NCI-H524 (cell line): ENCODE measurements at places on chromosomes 16 and 17.

- DNase-seq = no peak
Observed at GRCh38 chr17:36135465-36135864, 31.8 kb downstream of the CCL4 start.

DNA sequence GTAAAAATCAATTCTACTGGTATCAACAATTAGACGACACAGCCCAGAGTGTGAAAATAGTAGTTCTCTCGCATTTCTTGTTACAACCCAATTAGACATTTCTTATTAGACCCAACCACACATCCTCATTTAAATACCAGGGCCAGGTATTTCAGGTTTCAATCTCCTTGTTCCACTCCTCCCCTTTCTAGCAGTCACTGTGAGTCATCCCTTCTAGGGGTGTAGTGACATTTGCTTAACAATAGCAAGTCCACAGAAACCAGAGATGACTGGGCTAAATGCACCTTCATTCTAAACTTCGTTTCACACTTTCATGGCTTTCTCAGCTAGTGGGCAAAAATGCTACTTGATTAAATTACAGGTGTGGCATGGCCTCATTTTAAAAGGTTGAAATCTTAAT, 116.9 kb upstream of the CACNG3 start:
- DNase-seq = no peak

DNA sequence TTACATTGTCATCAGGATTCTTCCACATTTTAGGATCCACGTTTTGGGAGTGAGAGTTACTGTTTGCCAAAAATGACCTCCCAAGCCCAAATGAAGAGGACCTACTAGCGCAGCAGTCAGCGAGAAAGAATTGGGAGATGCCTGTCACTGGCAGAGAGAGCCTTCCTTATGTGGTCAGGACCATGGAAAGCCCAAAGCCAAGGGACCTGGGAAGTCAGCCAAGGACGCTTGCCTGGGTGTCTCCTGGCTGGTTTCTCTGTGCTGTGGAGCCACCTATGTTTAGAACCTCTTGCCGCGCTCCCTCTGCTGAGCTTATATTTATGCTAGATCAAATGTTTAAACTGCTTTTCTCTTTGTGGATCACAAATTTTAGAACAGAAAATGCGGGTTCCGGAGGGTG, 24.9 kb upstream of the RHBDL3 start:
- no peak for DNase-seq

DNA sequence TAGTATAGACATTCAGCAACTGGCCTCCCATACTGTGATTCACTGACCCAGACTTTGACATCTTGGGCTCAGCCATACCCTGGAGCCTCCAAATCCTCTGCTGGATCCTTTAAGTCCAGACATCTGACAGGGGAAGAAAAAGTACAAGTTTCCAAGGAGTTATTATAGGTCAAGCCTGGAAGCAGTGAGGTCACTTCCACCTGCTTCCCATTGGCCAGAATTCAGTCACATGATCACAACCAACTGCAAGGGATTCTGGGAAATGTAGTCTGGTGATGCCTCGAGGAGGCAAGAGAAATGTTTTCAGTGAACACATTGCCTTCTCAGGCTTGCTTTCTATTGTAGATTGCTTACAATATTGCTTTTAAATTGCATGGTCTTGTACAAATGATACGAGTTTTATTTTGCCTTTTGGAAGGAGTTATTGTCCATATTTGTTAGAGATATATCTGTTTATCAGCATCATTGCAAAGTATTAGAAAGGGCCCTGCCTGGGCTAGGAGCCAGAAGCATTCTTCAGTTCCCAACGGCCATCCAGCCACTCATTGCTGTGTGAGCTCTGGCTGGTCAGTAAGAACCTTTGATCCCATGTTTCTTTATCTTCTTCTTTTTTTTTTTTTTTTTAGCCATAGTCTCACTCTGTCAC, 696.9 kb downstream of the WWOX start:
- DNase-seq = peak; percentile 55

GRCh38 chr17:50163843-50164696, 1.7 kb upstream of the SGCA start:
- DNase-seq = no peak

GRCh38 chr17:208429-208828, 27.0 kb upstream of the DOC2B start:
- DNase-seq = no peak

GRCh38 chr17:65797809-65798208, 236.4 kb upstream of the AXIN2 start:
- DNase-seq = peak; percentile 5

- peak; percentile 65 for DNase-seq
Observed at GRCh38 chr16:68229431-68230175, 6.3 kb downstream of the ESRP2 start.

GRCh38 chr17:42198897-42199296, 4.6 kb upstream of the GHDC start:
- DNase-seq = no peak

DNA sequence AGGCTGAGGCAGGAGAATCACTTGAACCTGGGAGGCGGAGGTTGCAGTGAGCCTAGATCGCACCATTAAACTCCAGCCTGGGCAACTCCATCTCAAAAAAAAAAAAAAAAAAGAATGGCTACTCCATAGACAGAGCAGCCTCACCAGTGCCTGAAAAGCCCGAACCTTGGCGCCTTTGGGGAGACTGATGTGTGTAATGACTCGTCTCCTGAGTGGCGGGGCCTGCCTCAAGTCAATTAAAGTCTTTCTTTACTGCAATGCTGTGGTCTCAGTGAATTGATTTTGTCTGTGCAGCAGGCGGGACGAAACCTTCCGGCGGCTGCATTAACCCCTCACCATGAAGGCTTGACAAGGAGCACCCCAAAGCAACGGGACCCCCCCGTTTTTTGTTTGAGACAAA, 3.5 kb upstream of the UQCC4 start:
- DNase-seq = no peak

DNA sequence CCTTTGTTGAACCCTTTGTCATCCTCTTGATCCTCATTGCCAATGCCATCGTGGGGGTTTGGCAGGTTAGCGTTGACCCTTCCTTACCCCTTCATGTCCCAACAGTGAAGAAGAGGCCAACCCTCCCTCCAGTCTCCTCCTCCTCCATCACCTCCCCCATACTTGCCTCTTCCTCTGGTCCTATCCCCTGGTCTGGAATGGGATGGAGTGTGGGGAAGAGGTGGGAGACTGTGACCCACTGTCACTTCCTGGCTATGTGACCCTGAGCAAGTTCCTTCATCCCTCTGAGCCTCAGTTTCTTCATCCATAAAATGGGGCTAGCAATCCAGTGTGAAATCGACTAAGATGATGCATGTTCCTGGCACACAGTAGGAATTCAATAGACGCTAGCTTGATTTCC, 2.7 kb downstream of the ATP2A1 start:
- no peak for DNase-seq
